Thymus (tissue), 14 donors: ENCODE measurements at places on chromosomes 3 and 15. TPM values are rescaled to one million over a fixed set of nuclear protein-coding genes. Genes with fewer than 3 reads are reported as not detected.

The ACOX2 gene
- 4.7 TPM for total RNA-seq

The PLSCR5 gene
- not detected for total RNA-seq

The SLC15A2 gene
- 1.0 TPM for total RNA-seq

The CCNDBP1 gene
- 60.7 TPM for total RNA-seq

The WDR93 gene
- total RNA-seq: 0.09 TPM

The GXYLT2 gene
- 6.6 TPM for total RNA-seq

The PRSS50 gene
- 0.05 TPM for total RNA-seq

The GUCA1C gene
- total RNA-seq: not detected

The DLEC1 gene
- 0.09 TPM for total RNA-seq

The MYL3 gene
- total RNA-seq: 0.19 TPM

The CCDC54 gene
- not detected for total RNA-seq

The SERINC4 gene
- total RNA-seq: 0.05 TPM
